ENCODE measurements at places on chromosomes 1 and 21.

- DNase-seq = peak; percentile 64
These were observed 5.1 kb upstream of the SPATC1L start for GRCh38 chr21:46189213-46189958.

GRCh38 chr1:61741711-61742619 lies at the start of gene PATJ:
TSS of gene PATJ (plus strand) at chr1:61742480. CDS start at chr1:61762893, 20,413 bp downstream.
- DNase-seq = peak; percentile 7

GRCh38 chr1:201513498-201514243 lies 6.7 kb upstream of the CSRP1 start:
- DNase-seq = no peak

GRCh38 chr1:244291236-244292201 lies 160.2 kb downstream of the ADSS2 start:
- no peak for DNase-seq

DNA sequence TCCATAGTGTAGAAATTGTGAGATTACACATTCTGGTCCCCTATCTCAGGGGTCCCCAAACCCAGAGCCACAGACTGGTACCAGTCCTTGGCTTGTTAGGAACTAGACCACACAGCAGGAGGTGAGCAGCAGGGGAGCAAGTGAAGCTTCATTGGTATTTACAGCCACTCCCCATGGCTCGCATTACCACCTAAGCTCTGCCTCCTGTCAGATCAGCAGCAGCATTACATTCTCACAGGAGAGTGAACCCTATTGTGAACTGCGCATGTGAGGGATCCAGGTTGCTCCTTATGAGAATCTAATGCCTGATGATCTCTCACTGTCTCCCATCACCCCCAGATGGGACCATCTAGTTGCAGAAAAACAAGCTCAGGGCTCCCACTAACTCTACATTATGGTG lies 229.7 kb upstream of the IRF2BP2 start:
- DNase-seq = no peak

GRCh38 chr21:31720739-31721138 lies 11.2 kb downstream of the SCAF4 start:
- DNase-seq = no peak

DNA sequence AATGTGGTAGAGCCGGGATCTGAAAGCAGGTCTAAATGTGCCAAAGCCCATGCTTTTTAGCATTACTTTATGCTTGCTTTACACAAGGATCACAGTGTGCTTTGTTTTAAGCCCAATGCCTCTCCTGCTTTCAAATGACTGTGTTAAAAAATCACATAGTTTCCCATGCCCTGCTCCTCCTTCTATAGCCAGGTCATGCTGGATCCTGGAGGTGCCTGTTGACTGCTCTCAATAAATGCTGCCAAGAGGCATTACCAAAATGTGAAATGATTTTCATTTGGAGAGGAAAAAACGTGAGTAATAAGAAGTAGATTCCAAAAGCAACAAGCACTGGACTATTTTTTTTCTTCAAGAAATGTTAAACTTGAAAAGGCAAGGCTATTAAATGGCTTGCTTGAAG lies 420.7 kb upstream of the USP24 start:
- DNase-seq = peak; percentile 47

- no peak for DNase-seq
These were observed 6.3 kb downstream of the KCNQ4 start for GRCh38 chr1:40789661-40790430.

DNA sequence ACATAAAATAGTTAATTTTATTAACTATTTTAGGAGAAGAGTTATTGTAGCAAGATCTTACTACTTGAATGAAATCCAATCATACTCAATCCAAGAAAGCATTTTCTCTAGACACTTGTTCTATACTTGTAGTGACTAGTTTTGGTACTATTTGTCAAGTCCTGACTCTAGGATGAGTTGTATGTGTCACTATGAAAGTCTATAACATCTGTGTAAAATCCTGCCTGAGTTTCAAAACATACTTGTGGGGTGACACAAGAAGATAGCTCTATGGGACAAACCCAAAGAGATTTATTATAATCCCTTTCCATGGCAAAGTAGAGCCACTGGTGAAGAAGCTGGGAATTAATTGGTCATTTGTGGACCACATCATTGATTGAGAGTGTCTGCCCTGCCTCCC lies 1042.2 kb upstream of the ADGRL4 start:
- no peak for DNase-seq

DNA sequence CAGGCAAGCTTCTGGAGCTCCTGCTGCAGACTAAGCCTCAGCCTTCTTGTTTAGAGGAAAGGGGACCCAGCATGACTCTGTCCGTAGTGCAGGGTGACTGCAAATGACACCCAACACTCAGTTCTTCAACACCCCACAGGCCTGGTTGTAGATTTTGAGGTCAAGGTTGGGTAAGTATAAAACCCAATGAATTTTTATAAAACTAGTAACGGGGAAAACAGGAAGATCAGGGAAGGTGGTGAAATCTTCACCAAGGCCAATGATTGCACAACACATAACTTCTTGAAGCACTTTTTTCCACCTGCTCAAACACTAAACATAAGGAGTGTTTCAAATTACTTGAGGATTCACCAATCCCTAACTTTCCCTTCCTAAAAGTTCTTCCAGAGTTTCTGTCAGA lies 89.4 kb upstream of the JAK1 start:
- no peak for DNase-seq

DNA sequence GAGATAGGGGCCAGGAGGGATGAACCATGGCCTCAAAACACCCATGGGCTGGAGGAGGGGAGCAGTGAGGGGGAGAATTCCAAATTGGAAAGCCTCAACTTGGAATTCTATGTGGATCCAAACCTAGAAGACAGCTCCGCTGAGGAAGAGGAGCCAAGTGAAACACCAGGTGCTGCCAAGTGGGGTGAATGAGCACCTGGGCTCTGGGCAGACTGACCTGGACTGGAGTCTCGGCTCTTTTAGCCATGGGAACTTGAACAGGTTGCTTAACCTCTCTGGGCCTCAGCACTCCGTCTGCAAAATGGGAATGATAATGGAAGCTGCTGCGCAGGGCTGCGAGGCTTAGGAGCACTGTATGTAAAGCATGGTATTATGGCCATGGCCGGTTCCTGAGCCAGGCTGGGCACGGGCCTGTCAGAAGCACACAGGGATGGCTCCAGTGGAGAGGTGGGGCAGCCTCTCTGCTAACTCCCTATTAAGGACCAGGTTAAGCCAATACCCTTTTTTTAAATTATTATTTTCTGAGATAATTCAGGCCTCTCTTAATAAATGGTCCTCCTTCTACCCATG lies 81.5 kb downstream of the SYT2 start:
- no peak for DNase-seq

DNA sequence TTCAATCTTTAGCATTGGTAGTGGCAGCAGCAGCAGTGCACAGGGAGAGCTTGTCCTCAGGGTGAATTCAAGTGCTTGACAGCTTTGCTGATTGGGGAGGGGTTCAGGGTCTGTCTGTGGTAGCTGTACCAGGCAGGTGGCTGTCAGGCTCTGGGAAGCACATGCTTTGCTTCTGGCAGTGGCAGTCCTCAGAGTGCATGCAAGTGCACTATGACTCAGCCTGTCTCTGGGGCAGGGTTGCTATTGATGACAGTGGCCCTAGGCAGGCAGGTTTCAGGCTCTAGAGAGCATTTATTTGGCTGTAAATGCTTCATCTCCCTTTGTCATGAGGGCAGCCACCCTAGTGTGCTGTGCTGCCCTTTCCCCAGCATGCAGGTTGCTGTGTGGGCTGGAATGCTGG lies 251.9 kb upstream of the LRRC7 start:
- DNase-seq = no peak

- DNase-seq = peak; percentile 59
These were observed 27.1 kb upstream of the CD34 start for GRCh38 chr1:207938016-207938415.

GRCh38 chr1:5961601-5962000 lies 30.6 kb downstream of the NPHP4 start:
- DNase-seq = no peak

DNA sequence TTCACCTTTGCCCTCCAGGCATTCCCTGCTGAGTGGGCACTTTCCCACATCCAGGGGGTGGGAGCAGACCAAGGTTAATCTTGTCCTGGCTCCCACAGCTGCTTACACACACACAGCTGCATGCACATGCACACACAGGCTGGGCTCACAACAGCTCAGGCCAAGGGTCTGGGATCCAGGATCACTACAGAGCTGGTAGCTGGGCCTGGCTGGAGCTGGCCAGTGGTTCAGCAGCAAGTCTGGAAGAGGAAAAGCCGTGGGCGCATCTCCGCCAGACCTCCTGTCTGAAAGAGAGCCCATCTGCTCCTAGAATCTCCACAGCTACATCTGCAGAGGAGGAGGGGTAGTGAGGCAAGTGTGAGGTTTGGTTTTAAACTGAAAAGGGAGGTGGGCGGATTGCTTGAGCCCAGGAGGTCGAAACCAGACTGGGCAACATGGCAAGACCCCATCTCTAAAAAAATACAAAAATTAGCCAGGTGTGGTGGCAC lies 3.8 kb downstream of the CDK18 start:
- no peak for DNase-seq

DNA sequence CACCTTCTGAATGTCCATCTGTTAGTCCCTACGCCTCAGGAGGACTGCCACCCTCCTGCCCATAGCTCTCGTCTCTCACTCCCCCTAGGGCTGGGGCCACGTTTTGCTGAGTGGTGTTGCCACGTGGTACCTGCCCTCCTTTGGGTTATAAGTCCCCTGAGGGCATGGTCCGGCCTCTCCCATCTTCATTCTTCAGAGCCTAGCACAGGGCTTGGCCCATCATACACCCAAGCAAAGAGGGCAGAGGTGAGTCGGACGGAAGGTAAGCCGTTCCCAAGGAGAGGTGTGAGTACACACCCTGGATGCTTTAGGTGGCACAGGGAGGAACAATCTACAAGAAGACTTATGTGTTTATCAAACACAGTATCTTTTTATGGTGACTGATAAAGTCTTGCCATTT lies 10.9 kb downstream of the PADI2 start:
- no peak for DNase-seq

- DNase-seq = no peak
These were observed 11.7 kb downstream of the SLC19A1 start for GRCh38 chr21:45530423-45531113.

DNA sequence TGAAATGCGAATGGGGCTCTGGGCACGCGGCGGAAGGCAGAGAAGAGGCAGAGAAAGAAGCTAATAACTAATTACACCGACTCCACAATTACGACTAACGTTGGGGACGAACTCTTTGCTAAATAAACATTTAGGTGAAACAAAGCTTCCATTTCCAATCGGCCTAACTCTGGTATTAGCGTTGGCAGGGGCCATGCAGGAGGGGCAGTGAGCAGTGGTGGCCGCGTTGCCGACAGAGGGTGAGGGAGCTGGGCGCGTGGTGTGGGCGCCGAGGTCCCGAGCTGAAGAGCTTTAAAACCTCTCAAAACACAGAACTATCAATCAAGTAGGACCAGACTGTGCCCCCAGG lies 553 bp upstream of the NDUFV3 start:
- no peak for DNase-seq

DNA sequence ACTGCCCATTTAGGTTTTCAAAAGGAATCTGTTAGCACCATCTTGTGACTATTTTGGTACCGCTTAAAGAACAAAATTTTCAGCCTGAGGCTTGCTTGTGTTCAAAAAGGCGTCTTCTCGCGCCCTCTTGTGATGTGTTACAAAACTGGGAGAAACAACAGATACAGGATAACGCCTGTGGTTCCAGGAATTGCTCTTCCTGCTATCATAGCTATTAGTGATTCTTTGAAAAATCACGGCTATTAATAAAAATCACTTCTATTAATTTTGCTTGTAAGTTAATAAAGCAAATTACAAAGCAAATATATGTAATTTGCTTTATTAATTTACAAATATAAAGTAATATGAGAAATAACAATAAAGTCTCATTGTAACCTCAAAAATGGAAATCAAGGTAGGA lies 82.2 kb upstream of the ABCD3 start:
- DNase-seq = peak; percentile 97
